ENCODE measurements at places on chromosomes 11 and 22. TPM values are rescaled to one million over a fixed set of nuclear protein-coding genes. Genes with fewer than 3 reads are reported as not detected.

DNA sequence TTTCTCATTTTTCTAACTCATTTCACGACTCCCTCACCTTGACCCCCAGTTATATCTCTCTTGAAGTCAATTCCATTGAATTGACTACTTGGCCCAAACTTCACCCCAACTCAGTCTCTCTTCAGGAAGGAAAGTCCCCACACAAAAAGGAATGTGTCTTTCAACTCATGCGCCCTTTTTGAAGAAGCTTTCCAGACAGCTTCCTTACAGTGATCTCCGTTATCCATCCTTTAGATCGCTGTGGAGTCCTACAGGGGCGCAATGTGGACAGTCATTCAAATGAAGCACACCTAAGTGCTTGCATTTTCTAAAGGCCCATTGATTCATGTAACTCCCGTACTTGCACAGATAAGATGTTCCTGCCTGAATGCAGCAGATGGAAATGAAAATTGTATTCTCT, 101.1 kb upstream of the VPREB1 start:
- no peak for DNase-seq
- H3K4me1 ChIP-seq = no peaks in the 10 kb centered on the region
- no peak overlapping the region for H3K4me3 ChIP-seq
- H3K27ac ChIP-seq = no peak overlapping the region
- no peaks in the 10 kb centered on the region for H3K27me3 ChIP-seq

- no peaks in the 10 kb centered on the region for H3K27me3 ChIP-seq
- no peak for DNase-seq
- no peaks in the 10 kb centered on the region for H3K36me3 ChIP-seq
- H3K4me1 ChIP-seq = no peaks in the 10 kb centered on the region
- H3K27ac ChIP-seq = no peak overlapping the region
Observed at GRCh38 chr11:26193694-26194365, 138.1 kb upstream of the ANO3 start.

GRCh38 chr11:77560605-77561004, 29.1 kb upstream of the AQP11 start:
- no peak overlapping the region for H3K27ac ChIP-seq
- H3K36me3 ChIP-seq = no peaks in the 10 kb centered on the region
- DNase-seq = no peak
- no peaks in the 10 kb centered on the region for H3K4me1 ChIP-seq
- no peaks in the 10 kb centered on the region for H3K27me3 ChIP-seq

DNA sequence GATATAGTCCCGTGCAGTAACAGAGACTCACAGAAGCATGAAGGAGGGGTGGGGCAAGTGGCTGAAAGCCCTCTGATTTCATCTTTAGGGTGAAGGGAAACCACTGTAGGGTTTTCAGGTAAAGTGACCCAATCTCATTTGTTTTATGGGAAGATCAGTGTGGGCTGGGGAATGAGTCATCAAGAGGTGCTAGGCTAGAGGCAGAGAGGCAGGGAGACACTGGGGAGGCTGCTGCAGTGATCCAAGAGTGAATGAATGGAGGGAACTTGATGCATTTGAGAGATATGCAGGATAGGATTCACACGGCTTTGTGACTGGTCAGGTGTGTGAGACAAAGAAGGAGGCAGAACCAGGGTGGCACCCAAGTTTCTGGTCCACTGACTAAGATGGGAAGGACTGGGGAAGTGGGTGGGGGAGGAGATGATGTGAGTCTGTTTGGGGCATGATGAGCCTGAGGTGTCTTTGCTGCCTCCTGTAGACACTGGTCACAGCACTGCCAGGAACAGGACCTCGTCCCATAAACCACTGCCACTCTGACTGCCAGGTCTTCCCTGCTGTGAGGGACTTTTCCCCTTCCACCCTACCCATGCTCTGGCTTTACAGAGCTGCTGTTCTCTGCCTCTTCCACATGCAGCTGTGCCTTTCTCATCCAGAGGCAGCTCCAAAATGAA, 239.0 kb downstream of the TENM4 start:
- no peaks in the 10 kb centered on the region for H3K36me3 ChIP-seq
- DNase-seq = no peak
- no peaks in the 10 kb centered on the region for H3K27me3 ChIP-seq
- no peaks in the 10 kb centered on the region for H3K4me1 ChIP-seq

GRCh38 chr11:64305691-64306562, 603 bp downstream of the ESRRA start:
- peak overlapping the region; percentile 77 for H3K4me3 ChIP-seq
- no peaks in the 10 kb centered on the region for H3K27me3 ChIP-seq
- no peaks in the 10 kb centered on the region for H3K36me3 ChIP-seq
- peak overlapping the region; percentile 78 for H3K27ac ChIP-seq
- peak; percentile 86 for DNase-seq

DNA sequence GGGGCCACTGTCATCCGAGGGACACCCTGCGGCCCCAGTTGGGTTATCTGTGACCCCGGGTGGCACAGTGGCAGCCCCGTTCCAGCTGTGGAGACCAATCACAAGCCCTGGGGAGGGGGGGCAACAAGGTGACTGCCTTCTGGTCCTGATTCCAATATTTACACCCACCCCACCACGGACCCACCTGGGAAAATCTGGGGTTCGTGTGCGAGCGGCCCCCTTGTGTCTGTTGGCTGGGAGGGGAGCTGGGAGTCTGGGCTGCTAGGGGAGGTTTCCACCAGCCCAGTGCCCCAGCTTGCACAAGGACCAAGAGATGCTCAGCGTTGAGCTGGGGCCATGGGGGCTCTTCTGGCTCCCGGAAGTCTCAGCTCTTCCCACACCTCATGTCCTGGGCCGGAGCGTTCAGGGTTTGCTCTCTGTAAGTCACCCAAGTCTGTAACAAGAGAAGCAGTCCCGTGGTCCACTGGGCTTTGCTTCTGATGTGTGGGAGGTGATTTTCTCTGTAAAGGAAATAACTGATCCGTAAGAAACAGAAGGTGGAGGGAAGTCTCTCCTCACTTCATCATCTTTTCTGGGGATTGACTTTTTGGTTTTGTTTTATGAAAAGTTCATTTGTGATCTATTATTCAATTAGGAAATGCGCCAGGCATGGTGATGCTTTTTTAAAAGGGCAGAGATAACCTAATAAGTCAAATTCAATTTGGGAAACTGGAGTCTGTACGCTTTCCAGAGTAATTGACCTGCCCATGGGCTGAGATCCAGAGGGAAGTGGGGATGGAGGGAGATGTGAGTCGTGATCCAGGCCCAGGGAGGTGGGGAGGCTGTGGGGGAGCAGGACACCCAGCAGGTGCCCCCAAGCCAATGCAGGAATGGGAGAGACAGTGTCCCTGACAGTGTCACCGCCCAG, 22.4 kb upstream of the GAL start:
- no peak overlapping the region for H3K27ac ChIP-seq
- no peaks in the 10 kb centered on the region for H3K4me1 ChIP-seq
- no peak overlapping the region for H3K4me3 ChIP-seq
- H3K36me3 ChIP-seq = no peaks in the 10 kb centered on the region
- H3K27me3 ChIP-seq = no peaks in the 10 kb centered on the region

DNA sequence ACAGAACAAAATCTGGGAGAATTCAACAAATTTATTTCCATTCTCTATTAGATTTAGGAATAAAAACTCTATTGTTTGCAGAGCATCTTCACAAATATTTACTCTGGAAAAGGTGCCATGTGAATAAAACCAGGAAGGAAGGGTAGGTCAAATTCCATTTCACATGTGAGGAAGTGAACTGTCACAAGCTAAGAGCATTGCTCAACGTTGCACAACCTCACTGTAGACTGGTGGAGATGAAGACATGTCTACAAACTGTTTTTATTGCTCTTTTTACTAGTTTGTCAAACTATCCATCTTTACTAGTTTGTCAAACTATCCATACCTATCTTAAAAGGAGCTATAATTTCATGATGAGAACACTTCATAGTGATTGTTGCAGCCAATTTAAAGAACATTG, 236.4 kb downstream of the CNTN5 start:
- no peaks in the 10 kb centered on the region for H3K27me3 ChIP-seq
- no peak overlapping the region for H3K4me3 ChIP-seq
- H3K36me3 ChIP-seq = no peaks in the 10 kb centered on the region

DNA sequence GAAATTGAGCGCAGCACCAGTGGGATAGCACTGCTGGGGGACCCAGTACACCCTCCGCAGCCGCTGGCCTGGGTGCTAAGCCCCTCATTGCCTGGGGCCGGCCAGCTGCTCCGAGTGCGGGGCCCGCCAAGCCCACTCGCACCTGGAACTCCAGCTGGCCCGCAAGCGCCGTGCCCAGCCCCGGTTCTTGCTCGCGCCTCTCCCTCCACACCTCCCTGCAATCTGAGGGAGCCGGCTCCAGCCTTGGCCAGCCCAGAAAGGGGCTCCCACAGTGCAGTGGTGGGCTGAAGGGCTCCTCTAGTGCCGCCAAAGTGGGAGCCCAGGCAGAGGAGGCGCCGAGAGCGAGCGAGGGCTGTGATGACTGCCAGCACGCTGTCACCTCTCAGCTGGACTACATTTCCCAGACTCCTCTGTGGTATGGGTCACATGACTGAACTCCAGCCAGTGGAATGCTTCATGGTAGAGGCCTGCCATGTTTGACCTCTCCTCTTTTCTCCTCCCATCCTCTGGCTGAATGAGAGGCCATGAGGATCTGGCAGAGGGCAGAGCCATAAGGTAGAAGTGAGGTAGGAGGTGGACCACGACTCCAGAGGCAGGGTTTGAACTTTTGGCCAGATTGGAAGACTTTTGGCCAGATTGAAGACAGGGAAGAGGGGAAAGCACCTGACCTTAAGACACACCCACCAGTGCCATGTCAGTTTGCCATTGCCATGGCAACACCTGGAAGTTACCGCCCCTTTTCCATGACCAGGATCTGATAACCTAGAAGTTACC, 6.2 kb downstream of the MRGPRD start:
- no peaks in the 10 kb centered on the region for H3K27me3 ChIP-seq
- no peaks in the 10 kb centered on the region for H3K36me3 ChIP-seq
- H3K4me1 ChIP-seq = no peaks in the 10 kb centered on the region
- no peak overlapping the region for H3K27ac ChIP-seq
- no peak for DNase-seq
- no peak overlapping the region for H3K4me3 ChIP-seq

GRCh38 chr11:111413849-111414248, 34.8 kb upstream of the POU2AF1 start:
- H3K27me3 ChIP-seq = no peaks in the 10 kb centered on the region
- no peak overlapping the region for H3K27ac ChIP-seq
- no peak overlapping the region for H3K4me3 ChIP-seq

- no peaks in the 10 kb centered on the region for H3K36me3 ChIP-seq
- DNase-seq = no peak
- H3K4me3 ChIP-seq = no peak overlapping the region
- H3K4me1 ChIP-seq = no peaks in the 10 kb centered on the region
Observed at GRCh38 chr11:120089036-120090001, 48.6 kb downstream of the TRIM29 start.

GRCh38 chr11:11807811-11808782, 33.7 kb upstream of the USP47 start:
- H3K27me3 ChIP-seq = no peaks in the 10 kb centered on the region
- DNase-seq = no peak

- no peaks in the 10 kb centered on the region for H3K27me3 ChIP-seq
- no peak overlapping the region for H3K4me3 ChIP-seq
- H3K27ac ChIP-seq = no peak overlapping the region
- no peak for DNase-seq
- H3K36me3 ChIP-seq = no peaks in the 10 kb centered on the region
Observed at GRCh38 chr22:39439170-39439569, 17.6 kb upstream of the MGAT3 start.

DNA sequence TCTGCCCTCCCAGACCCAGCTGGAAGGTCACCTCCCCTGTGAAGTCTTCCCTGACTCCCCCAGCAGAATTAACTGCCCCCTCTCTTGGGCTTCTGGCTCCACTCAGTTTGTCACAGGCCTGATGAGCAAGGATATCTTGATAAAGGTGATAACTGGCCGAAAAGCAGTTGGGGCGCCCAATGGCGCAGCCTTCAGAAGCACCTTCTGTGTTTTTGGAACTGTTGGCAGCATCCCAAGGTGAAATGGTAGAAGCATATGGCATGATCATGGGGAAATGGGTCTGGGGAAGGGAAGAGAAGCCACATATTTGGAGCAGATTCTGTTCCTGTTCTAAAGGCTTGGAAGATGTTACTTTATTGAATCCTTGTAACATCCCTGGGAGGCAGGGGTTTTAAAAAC, 2.8 kb upstream of the TAB1 start:
- no peak overlapping the region for H3K27ac ChIP-seq
- H3K36me3 ChIP-seq = no peaks in the 10 kb centered on the region
- DNase-seq = no peak
- H3K4me3 ChIP-seq = no peak overlapping the region
- peaks cover 16% of the 10 kb centered on the region for H3K4me1 ChIP-seq

DNA sequence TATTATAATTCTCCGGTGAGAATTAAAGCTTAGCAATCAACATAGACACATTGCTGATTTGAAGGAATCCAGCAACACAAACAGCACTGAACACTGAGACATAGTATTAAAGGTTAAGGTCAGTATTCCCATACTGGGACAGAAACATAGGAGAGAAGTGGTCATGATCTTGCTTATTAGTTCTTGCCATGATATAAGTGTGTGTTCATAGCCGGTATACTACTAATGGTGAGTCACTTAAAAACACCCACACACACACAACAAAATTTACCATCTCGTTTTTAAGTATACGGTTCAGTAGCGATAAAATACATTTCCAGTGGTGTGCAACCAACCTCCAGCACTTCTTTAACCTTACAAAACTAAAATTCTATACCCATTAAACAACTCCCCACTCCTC, 96.3 kb downstream of the C11orf65 start:
- H3K36me3 ChIP-seq = no peaks in the 10 kb centered on the region
- no peaks in the 10 kb centered on the region for H3K4me1 ChIP-seq
- H3K27me3 ChIP-seq = no peaks in the 10 kb centered on the region
- DNase-seq = no peak

- no peak overlapping the region for H3K4me3 ChIP-seq
- DNase-seq = no peak
- no peaks in the 10 kb centered on the region for H3K36me3 ChIP-seq
- H3K27ac ChIP-seq = no peak overlapping the region
- H3K4me1 ChIP-seq = no peaks in the 10 kb centered on the region
- no peaks in the 10 kb centered on the region for H3K27me3 ChIP-seq
Observed at GRCh38 chr11:106331176-106331575, 253.7 kb downstream of the AASDHPPT start.

ANKRD13D gene
- total RNA-seq = 8.3 TPM

TMEM132A gene
- 0.76 TPM for total RNA-seq

TTC28 gene
- total RNA-seq = 11.0 TPM

ELMOD1 gene
- total RNA-seq = 0.25 TPM

MED19 gene
- 5.7 TPM for total RNA-seq

MS4A15 gene
- not detected for total RNA-seq

SLC6A5 gene
- not detected for total RNA-seq

NLRP6 gene
- 6.2 TPM for total RNA-seq
